ENCODE measurements at places on chromosomes 12 and 14.

GRCh38 chr12:98618952-98619351 lies 25.5 kb downstream of the SLC25A3 start:
- DNase-seq = no peak

DNA sequence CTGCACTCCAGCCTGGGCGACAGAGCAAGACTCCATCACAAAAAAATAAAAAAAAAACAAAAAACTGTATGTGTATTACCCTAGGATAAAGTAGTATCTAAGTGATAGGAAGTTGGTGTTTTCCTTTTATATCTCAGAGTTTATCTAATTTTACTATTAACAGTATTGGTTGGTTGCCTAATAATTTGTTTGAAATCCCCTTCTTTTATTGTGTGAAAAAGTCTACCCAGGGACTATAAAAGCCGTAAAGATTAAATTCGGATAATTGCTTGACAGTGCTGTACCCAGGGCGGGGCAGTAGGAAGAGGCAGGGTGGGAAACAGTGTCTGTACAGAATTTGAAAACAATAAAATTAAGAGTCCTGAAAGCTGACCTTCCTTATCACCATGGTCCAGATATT lies 78.4 kb downstream of the RASSF8 start:
- no peak for DNase-seq

DNA sequence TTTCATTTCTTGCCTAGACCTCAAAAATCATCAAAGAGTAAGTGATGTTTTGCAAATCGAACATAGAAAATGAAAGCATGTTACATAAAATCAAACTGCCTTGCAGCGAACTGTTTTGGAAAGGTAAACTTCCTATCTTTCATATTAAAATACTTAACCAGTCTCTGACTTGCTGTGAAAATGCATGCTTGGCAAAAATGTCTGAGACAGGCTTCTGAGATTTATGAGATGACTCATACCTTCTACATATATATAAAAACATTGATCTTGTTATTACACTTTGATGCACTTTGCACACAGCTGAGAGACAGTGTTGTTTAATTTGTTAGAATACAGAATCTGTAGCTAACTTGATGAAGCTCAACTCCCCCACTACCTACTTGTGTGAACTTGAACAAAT lies 179.1 kb downstream of the KITLG start:
- no peak for DNase-seq

DNA sequence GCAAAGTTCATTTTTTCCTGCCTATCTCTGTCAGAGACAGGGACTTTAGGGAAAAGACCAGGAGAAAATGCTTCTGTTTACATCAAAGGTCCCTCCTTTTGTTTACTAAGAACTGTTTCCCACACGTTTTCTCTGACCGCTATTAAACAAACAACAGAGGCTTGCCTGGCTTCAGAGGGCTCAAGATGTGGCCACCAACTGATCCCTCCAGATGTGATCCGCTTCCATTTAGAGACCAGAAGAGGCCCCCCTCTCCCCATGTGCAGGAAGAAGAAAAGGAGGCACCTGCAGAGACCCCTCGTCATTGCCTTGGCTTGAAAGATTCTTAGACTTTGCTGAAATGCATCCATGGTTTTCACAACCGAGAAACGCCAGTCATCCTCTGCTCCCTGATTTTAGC lies 217.9 kb upstream of the PWP1 start:
- DNase-seq = no peak

GRCh38 chr14:31945074-31945613 lies 132.0 kb upstream of the ARHGAP5 start:
- DNase-seq = peak; percentile 34

DNA sequence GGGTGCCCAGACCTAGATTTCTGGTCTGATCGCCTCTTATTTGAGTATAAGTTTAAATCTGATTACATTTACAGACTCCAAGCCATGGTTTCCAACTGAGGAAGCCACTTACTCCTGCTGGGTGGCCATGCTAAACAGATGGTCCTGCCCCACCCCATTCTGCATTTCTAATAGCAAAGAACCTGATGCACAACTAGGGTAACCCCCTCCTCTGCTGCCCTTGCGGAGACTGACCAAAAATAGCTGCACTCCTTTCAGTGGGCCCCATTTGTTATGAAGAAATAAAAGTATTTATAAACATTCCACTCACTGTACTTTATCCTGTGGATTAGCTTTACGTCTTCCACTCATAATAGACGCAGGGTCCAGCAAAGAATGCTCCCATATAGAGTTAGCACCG lies 6.8 kb downstream of the GIT2 start:
- DNase-seq = no peak

DNA sequence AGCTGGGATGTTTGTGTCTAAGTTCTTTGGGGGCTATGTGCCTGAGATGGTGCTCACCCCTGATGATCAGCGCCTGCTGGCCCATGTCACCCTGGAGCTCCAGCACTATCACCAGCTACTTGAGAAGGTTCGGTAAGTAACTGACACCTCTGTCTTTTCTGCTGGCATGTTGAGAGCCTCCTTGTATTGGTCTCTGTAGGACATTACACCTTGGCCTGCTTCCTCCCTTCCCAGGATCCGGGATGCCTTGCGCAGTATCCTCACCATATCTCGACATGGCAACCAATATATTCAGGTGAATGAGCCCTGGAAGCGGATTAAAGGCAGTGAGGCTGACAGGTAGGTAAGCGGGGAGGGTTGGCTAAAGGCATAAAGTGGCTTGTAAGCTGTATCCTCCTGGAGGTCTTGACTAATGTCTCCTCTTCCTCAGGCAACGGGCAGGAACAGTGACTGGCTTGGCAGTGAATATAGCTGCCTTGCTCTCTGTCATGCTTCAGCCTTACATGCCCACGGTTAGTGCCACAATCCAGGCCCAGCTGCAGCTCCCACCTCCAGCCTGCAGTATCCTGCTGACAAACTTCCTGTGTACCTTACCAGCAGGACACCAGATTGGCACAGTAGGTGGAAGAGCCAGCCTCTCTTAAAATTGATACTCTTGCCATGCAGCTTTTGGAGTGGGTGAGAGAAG lies 5.5 kb downstream of the DDIT3 start:
- no peak for DNase-seq

- no peak for DNase-seq
Measured at GRCh38 chr14:41606532-41607303, at the start of gene LRFN5. TSS of gene LRFN5 (plus strand) at chr14:41606876.

GRCh38 chr12:51262758-51263177 lies 7.4 kb downstream of the SMAGP start:
- DNase-seq = peak; percentile 46

DNA sequence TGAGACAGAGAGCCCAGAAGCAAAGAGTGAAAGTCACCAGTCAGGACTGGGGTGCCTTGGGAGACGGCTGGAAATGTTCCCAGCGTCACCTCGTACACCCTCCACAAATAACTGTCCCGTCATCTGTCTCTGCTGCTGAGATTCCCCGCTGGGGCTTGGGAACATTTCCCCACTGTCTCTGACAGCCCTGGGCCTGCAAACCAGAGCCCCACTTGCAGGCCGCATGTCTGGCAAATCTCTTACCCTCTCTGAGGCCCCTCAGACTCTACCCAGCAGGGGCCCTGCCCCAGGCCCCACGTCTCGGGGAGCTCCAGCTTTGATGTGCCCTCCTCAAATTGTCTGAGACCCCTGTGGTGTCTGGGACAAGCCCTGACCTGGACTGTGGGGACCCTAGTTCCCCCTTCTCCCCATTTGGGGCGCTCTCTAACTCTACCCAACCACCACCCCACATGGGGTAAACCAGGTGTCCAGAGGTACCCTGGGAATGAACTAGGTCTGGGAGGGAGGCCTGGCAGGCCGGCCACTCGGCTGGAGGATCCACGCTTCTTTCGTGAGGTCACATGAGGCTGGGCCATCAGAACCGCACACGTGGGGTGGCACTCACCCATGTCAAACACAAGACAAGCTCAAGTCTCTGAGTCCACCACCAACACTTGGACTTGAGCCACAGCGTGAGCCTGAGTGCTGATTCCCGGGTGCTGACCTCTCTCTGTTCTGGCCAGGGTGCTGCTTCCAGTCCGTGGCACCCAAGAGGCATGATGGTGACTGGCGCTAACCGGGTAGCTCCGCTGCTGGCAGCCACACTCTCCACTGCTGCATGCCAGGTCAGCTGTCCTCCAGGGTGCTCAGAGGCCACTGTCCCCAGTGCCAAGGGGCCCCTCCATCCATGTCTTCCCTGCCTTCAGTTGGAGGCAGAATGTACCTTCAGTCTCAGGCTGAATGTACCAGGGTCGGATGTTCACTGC lies 59.8 kb downstream of the DIO3 start:
- DNase-seq = no peak

DNA sequence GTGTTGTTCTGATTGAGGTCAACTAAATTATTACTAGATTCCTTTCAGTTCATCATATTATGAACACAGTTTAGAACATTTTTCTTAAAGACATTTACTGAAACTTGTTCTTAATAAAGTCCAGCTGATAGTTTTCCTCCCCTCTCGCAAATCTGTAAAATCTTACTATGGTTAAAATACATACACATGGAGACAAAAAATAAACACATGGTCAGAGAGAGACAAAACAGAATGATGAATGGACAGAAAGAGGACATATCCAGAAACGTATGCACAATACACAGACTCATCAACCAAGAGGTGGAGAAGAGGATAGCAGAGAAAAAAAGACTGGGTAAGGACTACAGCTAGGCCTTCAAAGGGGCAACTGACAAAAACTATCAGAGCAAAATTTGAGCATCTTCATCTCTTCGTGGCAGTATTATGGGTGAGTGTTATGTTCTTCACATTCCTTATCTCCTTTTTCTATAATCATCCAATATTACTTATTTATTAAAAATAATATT lies 38.4 kb downstream of the EEA1 start:
- DNase-seq = no peak

DNA sequence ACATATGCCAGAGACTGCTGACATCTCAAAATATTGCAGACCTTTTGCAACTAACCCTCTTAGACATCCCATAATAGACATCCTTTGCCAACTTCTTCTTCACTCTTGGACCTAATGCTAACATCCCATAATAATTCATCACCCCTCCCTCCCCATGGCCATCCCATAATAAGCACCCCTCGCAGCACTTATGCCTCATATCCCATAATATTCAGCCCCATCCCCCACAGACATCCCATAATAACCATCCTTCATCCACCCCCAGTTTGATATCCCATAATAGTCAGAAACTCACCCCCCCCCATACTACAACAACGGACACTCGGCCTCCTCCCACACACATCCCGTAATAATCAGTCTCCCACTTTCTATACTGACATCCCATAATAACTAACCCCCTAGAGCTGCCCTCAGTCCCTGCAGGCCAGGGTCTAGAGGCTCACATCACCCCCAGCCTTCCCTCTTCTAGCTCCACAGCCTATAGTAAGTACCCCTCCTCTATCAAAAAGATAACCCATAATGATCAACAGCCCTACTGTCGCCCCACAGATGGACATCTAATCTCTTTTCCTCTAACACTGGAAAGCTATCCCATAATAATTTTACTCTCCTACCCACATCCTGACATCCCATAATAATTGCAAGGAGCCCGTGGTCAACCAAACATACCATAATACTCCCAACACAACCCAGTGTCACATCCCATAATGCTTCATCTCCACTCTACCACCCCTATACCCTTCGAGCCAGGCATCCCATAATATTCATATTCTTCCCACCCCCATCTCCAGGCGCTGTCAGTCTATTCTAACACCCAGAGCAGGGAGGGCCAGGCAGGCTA lies 792 bp upstream of the CHD4 start:
- peak; percentile 71 for DNase-seq

- no peak for DNase-seq
Measured at GRCh38 chr14:51424561-51425251, 184.7 kb downstream of the TMX1 start.

- DNase-seq = no peak
Measured at GRCh38 chr14:22979748-22980392, 2.5 kb downstream of the AJUBA start.

- DNase-seq = peak; percentile 72
Measured at GRCh38 chr14:101965181-101965544, 790 bp downstream of the DYNC1H1 start.

DNA sequence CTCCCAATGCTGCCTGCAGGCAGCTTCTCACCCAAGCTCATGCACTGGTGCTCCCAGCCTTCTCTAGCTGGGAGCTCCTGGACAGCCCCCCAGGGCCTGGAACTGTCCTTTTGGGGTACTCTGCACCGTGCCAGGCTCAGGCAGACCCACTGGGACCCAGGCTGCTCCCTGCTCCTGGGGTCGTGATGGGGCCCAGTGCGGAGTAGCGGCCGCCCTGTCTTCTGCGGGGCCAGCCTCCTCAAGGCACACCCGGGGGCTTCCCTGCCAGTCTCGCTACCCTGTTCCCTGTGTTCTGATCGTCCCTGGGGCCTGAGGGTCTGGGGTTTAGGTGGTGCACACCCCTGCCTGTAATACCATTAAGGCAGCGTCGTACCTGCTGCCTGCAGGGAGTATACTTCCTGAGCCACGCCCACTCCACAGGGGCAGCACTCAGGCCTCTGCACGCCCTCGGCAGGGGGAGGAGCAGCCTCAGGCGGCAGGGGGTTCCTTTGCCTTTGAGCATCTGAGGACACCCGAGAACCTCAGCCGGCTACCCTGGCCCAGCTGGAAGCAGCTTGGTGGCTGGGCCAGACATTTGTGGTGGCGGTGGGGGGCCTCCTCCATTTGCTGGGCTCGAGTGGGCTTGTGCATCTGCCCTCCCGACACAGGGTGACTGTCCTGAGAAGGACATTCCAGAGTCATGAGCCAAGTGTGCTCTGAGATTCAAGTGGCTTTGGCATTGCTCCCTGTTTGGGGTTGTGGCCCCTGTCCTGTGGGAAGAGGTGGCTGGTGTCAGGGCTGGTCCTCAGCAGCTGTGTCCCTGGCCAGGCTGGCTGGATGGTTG lies 9.2 kb upstream of the CRIP2 start:
- no peak for DNase-seq

DNA sequence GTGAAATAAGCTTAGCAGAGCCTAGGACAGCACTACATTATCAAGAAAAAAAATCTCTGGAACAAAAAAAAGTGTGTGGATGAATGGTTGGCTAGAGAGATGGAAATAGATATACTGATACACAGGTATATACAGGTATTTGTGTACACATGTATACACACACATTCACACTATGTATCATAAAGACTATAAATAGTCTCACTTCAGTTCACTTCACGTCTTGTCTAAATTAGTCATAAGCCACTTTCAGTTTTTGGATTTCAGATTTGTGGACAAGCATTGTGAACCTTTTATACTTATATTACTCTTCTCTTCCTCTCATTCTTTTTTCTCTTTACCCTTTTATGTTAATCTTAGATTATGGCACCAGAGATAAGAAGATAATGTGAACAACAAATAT lies 41.8 kb upstream of the SLC6A15 start:
- no peak for DNase-seq

DNA sequence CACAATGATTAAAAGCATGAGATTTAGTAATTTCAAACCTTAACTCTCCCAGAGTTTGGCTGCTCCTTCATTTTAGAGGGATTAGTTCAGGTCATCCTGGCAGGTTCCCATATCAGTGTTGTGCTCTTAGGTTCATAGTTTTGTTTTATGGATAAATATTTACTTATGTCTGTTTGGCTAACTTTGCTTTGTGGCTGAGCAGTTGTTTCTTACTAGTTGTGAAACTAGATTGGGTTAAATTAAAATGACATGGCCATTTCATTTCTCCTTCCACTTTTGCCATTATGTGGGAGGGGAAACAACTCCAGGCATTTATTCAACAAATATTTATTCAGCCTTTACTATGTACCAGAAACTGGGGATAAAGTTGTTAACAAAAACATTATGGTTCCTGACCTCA lies 158.8 kb downstream of the TMTC3 start:
- no peak for DNase-seq
